Activated naive CD8-positive, alpha-beta T cell treated with anti-CD3 and anti-CD28 coated beads for 36 hours (primary cell): ENCODE measurements at places on chromosomes 11 and 22.

GRCh38 chr11:1358286-1358685 is 31.4 kb upstream of the BRSK2 start:
- DNase-seq, result no peak

GRCh38 chr11:115930291-115930690 is 426.1 kb upstream of the CADM1 start:
- DNase-seq, result no peak

GRCh38 chr11:111351374-111352055 is 27.6 kb downstream of the POU2AF1 start:
- DNase-seq, result no peak

DNA sequence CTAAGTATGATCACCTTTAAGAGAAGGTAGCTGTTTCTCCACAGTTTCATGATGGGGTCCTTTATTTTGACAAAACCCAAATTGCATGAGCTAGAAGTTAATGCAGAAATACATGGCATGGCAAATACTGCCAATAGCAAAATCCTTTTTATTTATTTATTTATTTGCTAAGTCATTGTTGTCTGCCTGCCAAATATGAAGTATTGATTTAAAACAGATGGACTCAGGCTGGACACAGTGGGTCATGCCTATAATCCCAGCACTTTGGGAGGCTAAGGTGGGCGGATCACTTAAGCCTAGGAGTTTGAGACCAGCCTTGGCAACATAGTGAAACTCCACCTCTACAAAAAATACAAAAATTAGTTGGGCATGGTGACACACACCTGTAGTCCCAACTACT is 52.4 kb downstream of the LARGE2 start:
- no peak for DNase-seq

DNA sequence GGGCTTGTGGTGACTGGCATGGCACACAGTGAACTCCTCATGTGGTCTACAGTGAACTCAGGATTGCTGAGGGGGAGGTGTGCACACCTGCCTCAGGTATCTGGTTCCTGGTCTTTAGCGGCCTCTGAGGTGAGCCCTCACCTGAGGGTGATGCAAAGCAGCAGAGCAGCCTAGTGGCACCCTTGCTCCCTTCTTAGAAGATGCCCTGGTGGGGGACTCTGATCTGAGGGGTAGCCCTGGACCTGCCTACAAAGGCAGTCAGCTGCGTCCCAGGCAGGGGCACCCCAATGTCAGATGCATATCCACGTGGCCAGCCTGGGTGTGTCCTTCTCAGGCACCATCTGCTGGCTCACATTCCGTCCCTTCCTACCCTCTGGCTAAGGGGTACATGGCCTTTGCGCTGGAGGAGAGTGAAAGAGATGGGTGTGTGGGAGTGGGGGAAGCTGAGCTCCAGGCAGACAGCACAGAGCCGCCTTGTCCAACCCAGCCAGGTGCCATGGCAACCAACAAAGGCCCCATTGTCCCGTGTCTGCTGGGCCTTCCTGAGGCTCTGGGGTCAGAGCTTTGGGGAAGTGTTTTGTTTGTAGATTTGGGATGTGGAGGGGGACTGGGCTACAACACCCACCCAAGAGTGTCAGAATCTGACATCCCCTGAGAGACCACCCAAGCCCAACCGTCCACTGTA is 5.8 kb downstream of the PLEKHB1 start:
- DNase-seq, result no peak

GRCh38 chr11:67441731-67442351 is 1.4 kb downstream of the CORO1B start:
- DNase-seq, result no peak

- peak; percentile 31 for DNase-seq
These were observed 12.1 kb downstream of the OR10D3 start for GRCh38 chr11:124195189-124195734.

DNA sequence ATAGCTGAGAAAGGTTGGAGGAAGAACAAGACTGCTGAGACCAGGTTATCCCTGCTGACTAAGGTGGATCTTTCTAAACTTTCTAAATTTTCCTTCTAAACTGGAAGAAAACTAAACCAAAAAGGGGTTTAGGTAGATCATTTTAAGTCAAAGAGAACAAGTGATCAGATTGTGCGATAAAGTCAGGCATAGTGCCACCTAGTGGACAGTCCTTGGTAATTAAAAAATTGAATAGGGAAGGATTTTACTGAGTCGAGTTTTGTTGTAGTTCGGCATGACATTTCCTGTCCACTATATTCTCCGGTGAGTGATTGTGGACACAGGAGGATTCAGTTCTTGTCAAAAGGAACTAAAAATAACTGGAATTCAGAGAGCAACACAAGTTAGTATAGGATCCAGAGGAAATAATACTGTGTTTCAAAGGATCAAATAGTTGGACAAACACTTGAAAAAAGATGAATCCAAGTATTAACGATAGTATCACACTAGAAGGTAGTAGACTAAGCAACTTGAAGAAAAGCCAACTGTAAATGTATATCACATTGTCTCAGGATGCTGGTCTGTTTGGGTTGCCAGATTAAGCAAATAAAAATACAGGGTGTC is 1236.4 kb downstream of the FAM181B start:
- DNase-seq, result no peak

- no peak for DNase-seq
These were observed 112.2 kb upstream of the B3GAT1 start for GRCh38 chr11:134524201-134524600.

DNA sequence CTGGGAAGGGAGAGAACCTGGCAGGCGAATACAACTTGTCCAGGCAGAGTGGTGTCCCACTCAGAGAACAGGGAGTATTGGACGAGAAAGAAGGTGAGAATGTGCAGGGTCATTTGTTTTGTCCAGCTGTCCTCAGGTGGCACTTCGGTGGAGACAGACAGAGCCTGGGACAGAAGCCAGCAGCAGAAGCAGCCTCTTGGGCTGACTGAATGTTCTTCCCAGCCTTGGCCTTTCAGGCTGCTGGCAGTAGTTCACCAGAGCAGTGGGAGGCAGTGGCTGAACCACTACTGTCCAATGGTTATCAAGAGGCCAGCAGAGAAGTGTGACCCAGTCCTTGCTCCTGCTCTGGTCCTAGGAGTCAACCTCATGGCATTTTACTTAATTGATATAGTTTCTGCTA is 331.1 kb upstream of the NARS2 start:
- DNase-seq, result no peak

DNA sequence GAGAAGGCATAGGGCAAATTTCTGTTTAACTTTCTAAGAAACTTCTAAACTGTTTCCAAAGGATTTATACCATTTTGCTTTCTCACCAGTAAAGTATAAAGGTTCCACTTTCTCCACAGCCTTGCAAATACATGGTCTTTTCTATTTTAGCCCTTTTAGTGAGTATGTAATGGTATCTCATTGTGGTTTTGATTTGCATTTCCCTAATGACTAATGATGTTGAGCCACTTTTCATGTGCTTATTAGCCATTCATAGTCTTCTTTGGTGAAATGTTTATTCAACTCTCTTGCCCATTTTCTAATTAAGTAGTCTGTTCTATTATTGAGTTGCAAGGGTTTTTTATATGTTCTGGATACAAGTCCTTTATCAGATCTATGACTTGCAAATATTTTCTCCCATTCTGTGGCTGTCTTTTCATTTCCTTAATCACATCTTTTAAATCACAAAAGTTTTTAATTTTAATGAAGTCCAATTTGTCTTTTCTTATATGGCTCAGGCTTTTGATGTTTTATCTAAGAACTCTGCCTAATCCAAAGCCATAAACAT is 83.8 kb upstream of the KCNQ1OT1 start:
- no peak for DNase-seq

GRCh38 chr22:35991168-35991567 is 37.5 kb downstream of the RBFOX2 start:
- DNase-seq, result no peak

GRCh38 chr11:16361108-16361865 is 4.9 kb upstream of the SOX6 start:
- DNase-seq, result no peak

DNA sequence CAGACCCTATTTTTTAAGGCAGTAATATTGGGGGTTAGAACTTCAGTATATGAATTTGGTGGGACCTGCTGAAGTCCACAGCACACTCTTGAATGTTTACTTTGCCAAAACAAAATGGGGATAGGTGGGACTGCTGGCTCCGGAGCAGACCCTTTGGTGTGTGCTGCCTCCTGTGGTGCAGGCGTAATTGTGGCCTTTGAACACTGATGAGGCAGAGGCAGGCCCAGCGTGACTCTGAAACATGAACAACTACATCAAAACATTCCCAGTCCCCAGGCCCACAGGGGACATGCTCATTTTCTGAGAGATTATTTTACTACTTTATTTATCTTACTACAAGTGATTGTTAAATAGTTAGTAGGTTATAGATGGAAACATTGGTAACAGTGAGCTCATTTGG is 225.0 kb upstream of the TBCEL start:
- DNase-seq, result no peak

DNA sequence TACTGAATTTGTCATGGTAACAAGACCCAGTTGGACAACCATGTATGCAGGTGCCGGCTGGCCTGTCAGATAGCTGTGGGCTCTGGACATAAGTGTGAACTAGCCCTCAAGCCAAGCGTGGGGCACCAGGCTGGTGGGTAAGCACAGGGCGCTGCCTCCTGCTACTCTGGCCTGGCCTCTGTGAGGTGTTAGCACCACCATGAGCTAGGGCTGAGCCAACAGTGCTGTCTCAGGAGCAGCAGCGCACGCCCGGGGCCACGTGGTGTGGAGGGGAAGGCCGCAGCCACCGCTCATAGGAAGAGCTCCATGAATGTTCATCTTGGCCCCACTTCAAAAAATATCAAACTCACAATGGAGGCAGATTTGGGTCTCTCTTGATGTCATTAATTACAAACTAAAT is 35.3 kb upstream of the GNB1L start:
- peak; percentile 52 for DNase-seq

DNA sequence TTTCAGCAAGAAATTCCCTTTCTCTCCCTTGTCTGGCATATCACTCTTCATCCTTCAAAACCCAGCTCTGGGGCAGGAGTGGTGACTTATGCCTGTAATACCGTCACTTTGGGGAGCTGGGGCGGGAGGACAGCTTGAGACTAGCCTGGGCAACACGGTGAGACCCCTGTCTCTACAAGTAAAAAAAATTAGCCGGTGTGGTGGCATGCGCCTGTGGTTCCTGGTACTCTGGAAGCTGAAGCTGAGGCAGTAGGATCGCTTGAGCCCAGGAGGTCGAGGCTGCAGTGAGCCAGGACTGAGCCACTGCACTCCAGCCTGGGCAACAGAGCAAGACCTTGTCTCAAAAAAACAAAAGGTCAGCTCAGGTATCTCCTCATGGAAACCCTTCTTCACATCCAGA is 1.4 kb upstream of the RCE1 start:
- no peak for DNase-seq

DNA sequence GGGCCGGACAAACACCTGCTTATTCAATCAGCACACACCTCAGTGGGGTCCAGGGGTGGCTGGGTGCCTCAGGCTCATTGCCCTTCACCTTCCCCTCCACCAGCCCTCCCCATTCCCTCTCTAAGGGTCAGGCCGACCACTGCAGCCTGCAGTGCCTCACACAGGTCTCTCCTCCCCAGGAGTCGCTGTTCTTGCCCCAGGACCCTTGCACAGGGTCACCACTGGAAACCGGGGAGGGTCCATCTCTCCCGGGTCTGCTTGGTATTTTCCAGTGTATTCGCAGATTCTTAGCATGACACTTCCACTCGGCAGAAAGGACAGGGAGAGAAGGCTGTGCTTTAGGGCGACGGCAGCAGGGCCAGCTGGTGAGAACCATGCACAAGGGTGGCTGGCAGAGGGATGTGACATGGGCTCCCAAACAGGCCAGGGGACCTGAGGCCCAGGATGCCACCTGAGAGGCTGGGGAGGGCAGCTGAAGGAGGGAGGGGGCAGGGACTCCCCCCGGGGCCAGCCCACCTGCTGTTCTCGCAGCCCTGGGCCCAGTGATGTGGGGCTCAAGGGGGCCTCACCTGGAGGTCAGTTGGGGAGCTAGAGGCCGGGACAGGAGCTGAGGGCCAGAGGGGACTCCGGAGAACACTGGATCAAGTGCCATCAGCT is 16.1 kb upstream of the TBX1 start:
- no peak for DNase-seq

DNA sequence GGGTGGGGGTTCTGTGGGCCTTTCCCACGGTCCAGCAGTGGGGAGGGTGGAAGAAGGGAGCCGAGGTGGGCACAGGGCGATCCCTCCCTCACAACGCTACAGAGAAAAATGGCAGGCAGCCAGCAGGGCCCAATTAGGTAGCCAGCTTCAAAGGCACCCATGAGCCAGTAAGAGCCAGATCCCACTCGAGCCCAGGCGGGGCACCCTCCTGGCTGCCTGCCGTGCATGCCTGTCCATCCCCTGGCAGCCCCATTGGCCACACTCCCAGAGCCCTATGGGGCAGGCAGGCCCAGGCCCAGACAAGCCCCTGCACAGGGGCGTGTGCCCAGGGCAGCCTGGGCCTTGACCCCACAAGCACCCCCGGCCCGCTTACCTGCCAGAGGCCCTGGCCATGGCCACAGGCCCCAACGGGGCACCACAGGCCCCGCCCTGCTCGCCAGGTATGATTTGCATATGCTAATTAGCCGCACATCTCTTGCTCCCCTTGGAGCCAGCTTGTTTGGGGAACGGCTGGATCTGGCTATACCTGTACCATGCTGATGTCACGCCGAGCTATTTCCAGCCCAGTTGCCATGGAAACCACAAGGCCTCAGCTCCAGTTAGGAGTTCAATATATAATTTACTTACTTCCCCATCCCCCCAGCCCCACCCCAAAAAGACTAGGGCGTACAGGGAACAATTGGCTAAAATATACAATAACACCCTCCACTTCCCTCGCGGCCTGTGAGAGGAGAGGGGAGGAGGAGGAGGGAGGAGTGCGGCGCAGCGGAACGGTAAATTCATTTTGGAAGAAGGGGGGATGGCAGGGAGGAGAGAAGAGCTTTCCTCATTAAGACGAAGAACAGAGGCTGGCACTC is 47.5 kb upstream of the TCF20 start:
- DNase-seq, result no peak

DNA sequence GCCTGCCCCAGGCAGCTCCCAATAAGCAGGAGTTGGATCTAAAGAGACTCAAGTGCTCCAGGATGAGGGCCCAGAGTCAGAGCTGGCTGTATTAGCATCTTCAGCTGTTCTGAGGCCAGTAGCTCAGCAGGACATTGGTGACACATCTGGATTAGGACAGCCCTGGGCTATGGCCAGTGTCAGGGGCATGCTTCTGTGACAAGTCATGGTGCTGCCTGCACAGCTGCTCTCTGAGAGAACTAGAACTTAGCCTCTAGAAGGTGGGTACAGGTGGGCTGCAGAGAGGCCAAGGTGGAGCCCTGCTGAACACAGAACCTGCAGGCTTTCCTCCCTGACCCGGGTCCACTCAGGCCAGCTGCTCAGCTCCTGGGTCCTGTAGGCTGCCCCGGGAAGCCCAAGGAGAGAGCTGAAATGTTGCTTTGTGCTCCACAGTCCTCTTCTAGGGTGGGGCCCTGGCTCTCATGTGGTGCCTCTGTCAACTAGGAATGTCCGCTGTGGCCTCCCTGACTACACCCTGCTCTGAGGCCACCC is 426.9 kb downstream of the SOX6 start:
- no peak for DNase-seq

GRCh38 chr11:116510166-116510565 is 262.6 kb downstream of the BUD13 start:
- no peak for DNase-seq

- peak; percentile 0 for DNase-seq
These were observed 257.7 kb upstream of the CCDC90B start for GRCh38 chr11:83543706-83544439.

GRCh38 chr22:24310969-24311368 is 40.3 kb downstream of the SPECC1L start:
- no peak for DNase-seq
